ENCODE measurements at places on chromosomes 7 and 10. TPM values are rescaled to one million over a fixed set of nuclear protein-coding genes. Genes with fewer than 3 reads are reported as not detected.

- H3K36me3 ChIP-seq, result no peaks in the 10 kb centered on the region
- H3K4me3 ChIP-seq, result no peak overlapping the region
- no peak overlapping the region for H3K27ac ChIP-seq
Observed at GRCh38 chr10:48469516-48470020, 135.3 kb downstream of the ARHGAP22 start.

GRCh38 chr7:149725426-149725821, 48.0 kb downstream of the ZNF467 start:
- peaks cover 3% of the 10 kb centered on the region for H3K36me3 ChIP-seq
- H3K27ac ChIP-seq, result peak overlapping the region; percentile 27
- no peaks in the 10 kb centered on the region for H3K27me3 ChIP-seq
- no peak for DNase-seq

- H3K4me1 ChIP-seq, result peaks cover 28% of the 10 kb centered on the region
- H3K27me3 ChIP-seq, result no peaks in the 10 kb centered on the region
- peak overlapping the region; percentile 81 for H3K27ac ChIP-seq
- DNase-seq, result peak; percentile 12
- H3K4me3 ChIP-seq, result peak overlapping the region; percentile 16
Observed at GRCh38 chr7:30796105-30796869, 25.1 kb downstream of the MINDY4 start.

The HOXA5 gene
- not detected for total RNA-seq

- H3K4me1 ChIP-seq, result peaks cover 9% of the 10 kb centered on the region
- DNase-seq, result no peak
- H3K36me3 ChIP-seq, result peaks cover 23% of the 10 kb centered on the region
- no peak overlapping the region for H3K27ac ChIP-seq
- no peak overlapping the region for H3K4me3 ChIP-seq
Observed at GRCh38 chr10:6305401-6306321, 102.9 kb downstream of the PFKFB3 start.

DNA sequence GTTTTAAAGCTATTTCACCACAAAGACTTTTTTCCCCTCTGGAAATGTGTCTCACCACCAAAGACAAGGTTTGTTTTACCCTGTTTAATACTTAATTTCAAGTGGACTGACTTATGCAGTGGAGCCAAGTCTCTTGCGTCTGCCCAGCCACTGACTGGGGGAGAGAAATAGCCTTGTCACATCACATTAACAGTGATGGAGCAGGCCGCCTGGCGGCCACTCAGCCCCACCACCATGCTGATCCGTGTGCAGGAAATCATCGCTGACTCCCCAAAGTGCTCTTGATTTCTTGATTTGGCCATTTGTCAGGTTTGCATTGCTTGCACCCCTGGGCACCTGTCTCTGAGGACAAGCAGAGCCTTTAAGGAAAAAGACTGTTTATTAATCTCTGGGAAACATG, 334.1 kb downstream of the GLRX3 start:
- no peak for DNase-seq
- no peaks in the 10 kb centered on the region for H3K27me3 ChIP-seq
- no peak overlapping the region for H3K4me3 ChIP-seq
- H3K27ac ChIP-seq, result no peak overlapping the region
- no peaks in the 10 kb centered on the region for H3K4me1 ChIP-seq

DNA sequence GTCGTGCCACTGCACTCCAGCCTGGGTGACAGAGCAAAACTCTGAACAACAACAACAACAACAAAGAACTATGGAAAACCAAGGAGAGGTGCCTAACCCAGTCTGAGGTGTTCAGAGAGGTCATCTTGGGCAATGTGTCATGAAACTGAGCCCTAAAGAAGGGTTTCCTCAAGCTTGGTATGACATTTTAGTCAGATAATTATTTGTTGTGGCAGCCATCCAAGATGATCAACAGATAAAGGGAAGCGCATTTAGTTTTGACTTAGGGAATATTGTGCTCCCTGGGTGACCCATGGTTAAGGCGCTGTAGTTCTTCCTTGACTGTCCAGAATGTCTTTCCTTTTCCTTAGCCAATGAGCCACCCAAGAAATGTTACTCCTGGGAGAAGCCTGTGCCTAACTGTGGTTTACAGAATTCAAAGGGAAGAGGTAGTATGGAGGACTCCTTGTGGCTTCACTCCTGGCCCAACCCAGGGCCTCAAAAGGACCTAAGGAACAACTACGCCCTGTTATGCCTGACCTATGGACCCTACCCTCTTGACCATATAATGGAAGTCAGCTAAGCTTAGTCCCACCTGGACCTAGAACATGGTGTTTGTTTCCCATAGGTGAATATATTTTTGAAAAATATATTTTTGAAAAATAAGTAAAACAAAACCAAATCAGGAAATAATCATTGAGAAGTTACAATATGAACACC, 42.4 kb downstream of the TPST1 start:
- no peaks in the 10 kb centered on the region for H3K36me3 ChIP-seq
- H3K27me3 ChIP-seq, result no peaks in the 10 kb centered on the region
- H3K4me1 ChIP-seq, result no peaks in the 10 kb centered on the region
- DNase-seq, result no peak

GRCh38 chr7:121610243-121610642, 214.1 kb upstream of the FAM3C start:
- H3K27me3 ChIP-seq, result no peaks in the 10 kb centered on the region
- DNase-seq, result no peak
- H3K4me1 ChIP-seq, result no peaks in the 10 kb centered on the region
- no peak overlapping the region for H3K4me3 ChIP-seq
- H3K36me3 ChIP-seq, result no peaks in the 10 kb centered on the region
- no peak overlapping the region for H3K27ac ChIP-seq

The MYH16 gene
- not detected for total RNA-seq

GRCh38 chr10:112817981-112818777, 131.9 kb upstream of the TCF7L2 start:
- no peak for DNase-seq
- H3K27me3 ChIP-seq, result no peaks in the 10 kb centered on the region
- no peak overlapping the region for H3K4me3 ChIP-seq
- no peak overlapping the region for H3K27ac ChIP-seq
- H3K4me1 ChIP-seq, result peaks cover 21% of the 10 kb centered on the region
- H3K36me3 ChIP-seq, result no peaks in the 10 kb centered on the region

DNA sequence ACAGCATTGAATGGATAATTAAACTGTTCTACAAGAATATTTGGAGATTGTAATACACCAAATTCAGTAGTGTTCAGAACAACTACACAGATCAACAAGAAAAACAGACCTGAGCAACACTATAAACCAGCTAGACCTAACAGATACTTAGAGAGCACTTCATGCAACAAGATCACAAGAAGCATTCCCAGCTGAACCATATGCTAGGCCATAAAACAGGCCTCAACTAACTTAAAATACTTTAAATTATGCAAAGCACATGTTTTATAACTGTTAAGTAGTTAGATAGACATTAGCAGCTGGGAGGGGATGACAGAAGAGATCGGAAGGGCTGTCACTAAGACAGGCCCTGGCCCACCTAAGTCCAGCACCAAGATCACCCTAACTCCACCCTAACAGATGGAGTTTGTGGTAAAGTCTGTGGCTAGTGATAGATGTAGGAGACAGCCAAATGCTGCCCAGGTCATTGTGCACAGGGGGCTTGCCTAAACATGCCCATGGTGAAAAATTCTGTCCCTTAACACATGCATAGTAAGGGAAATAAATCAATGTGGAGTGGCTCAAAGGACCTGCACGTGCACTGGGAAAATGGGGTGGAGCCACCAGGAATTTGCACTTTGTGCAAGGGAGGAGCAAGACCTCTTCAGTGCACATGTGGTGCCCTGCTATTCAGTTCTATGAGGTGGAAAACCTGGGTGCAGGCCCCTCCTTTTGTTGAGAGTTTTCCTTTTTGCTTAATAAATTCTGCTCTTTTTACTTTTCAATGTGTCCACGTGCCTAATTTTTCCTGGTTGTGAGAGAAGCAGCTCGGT, 567.8 kb upstream of the NRG3 start:
- H3K27ac ChIP-seq, result no peak overlapping the region
- no peak for DNase-seq
- H3K4me1 ChIP-seq, result no peaks in the 10 kb centered on the region
- no peaks in the 10 kb centered on the region for H3K27me3 ChIP-seq
- H3K4me3 ChIP-seq, result no peak overlapping the region

DNA sequence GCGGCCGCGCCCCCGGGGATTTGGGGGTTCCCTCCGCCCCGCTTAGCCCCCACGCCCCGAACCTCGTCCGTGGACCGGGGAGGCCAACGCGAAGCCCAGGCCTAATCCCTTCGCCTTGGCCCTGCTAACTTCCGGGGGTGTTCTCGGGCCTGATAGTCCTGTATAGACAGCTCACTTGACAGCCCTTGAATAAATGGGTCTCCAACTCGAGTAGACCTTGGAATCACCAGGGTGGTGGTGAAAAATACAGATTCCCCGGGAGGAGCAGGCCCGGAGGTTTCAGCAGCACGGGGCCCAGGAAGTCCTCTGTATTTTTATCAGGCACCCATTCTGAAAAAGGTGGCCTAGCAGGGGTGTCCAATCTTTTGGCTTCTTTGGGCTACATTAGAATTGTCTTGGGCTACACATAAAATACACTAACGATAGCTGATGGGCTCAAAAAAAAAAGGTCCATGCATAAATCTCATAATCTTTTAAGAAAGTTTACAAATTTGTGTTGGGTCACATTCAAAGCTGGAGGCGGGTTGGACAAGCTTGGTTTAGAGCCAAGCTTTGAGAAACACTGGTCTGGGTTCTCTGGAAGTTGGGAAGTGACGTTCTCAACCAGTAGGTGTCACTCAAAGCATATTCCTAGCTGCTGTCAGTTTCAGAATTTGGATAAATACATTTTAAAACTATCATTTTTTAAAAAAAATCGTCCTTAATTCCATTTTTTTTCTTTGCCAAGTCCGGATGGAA, 221.7 kb downstream of the PHTF2 start:
- peaks cover 40% of the 10 kb centered on the region for H3K27me3 ChIP-seq
- peak overlapping the region; percentile 65 for H3K4me3 ChIP-seq

- H3K4me1 ChIP-seq, result peaks cover 22% of the 10 kb centered on the region
- H3K27ac ChIP-seq, result no peak overlapping the region
- DNase-seq, result no peak
Observed at GRCh38 chr7:36275735-36276284, 113.9 kb upstream of the ANLN start.

The THSD7A gene
- not detected for total RNA-seq

DNA sequence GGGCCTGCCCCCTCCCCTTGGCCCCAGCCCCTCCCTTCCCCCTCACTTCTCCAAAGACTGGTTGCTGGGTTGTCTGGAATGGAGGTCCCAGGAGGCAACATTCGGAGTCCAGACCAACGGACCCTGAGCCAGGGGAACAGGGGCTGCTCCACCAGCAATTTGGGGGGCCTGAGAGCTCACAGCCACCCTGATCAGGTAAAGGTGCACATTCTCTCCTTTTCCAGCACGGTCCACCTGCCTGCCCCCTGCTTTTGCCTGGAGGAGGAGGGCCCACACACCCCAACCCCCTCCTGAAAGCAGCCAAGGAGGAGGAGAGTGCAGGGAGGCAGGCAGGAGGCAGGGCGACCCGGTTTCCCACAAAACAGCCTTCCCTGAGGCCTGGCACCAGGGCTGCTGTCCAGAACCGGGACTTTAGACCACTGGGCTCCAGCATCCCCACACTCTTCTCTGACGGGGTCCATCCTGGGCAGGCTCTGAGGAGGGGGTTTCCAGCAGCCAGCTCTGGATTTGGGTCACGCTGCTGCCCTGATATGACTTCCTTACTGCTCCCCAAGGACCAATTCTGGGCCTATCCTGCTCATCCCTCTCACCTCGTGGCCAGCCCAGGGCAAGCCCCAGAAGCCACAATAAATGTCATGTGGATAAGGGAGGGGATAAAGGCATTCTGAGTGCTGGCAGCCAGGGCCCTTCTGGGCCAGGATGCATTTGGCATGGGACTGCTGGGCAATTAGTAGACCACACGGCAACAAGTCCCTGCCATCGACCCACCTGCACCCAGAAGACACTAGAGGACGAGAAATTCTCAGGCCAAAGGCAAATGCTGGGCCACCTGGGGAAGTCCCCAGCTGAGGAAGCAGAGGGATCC, 1.1 kb upstream of the CAMK2B start:
- no peaks in the 10 kb centered on the region for H3K36me3 ChIP-seq
- no peak overlapping the region for H3K4me3 ChIP-seq
- H3K27me3 ChIP-seq, result peaks cover 45% of the 10 kb centered on the region
- DNase-seq, result peak; percentile 3

GRCh38 chr7:84230491-84230890, 35.9 kb upstream of the SEMA3A start:
- DNase-seq, result no peak
- no peaks in the 10 kb centered on the region for H3K4me1 ChIP-seq
- no peak overlapping the region for H3K27ac ChIP-seq
- no peaks in the 10 kb centered on the region for H3K27me3 ChIP-seq
- H3K4me3 ChIP-seq, result no peak overlapping the region

The SFTPA1 gene
- not detected for total RNA-seq

DNA sequence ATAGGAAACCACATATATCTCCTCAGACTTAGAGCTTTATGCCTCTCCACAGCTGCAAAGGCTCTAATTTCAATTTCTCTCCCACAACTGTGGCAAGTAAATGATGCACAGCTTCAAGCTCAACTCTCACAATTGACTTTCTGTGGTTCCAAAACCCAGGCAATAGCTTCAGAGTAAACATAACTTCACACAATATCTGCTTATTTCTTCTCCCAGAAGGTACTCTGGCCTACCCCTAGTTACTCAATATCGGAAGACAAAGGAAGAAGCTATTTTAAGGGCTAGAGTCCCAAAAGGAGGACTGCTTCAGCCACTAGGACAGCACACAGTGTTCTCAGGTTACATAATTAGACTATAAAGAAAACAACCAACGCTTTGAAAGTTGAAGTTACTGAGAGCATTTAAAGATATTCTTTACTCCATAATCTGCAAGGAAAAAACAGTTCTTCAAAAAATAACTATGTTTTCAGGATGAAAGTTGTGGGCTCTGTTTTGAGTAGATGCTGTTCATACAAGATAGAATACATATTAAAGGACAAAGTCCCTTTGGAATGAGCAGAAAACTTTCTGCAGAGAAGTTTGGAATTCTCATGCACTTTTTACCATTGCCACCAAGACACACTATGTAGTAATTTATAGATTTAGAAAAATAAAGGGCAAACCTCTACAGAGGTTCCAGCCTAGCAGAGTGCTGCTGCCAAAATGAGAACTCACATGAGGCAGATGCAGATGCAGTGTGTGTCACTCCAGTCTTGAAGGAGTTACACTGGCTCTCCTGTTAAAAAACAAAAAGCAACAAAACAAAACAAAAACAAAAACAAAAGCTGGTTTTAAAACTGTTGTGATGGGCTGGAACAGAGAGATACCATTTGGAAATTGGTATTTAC, 81.8 kb downstream of the NT5C2 start:
- peaks cover 12% of the 10 kb centered on the region for H3K4me1 ChIP-seq
- no peak overlapping the region for H3K27ac ChIP-seq
- H3K36me3 ChIP-seq, result peaks cover 25% of the 10 kb centered on the region
- no peak for DNase-seq
- H3K27me3 ChIP-seq, result no peaks in the 10 kb centered on the region
- no peak overlapping the region for H3K4me3 ChIP-seq

GRCh38 chr10:44689368-44689767, 221.8 kb upstream of the TMEM72 start:
- H3K36me3 ChIP-seq, result no peaks in the 10 kb centered on the region
- H3K27ac ChIP-seq, result no peak overlapping the region
- no peaks in the 10 kb centered on the region for H3K27me3 ChIP-seq

Data from activated CD4-positive, alpha-beta T cell treated with anti-CD3 and anti-CD28 coated beads, Interleukin-2, amount 10 ng/mL, durations not matched to agents 7 days and 5 days (primary cell).